NCI-H446 (cell line): ENCODE measurements at places on chromosomes 7 and 10.
A peak's percentile ranks its signal among the peaks of the same experiment; 100 is the strongest.

- no peak for DNase-seq
These were observed 2.7 kb downstream of the FZD9 start for GRCh38 chr7:73436031-73436929.

DNA sequence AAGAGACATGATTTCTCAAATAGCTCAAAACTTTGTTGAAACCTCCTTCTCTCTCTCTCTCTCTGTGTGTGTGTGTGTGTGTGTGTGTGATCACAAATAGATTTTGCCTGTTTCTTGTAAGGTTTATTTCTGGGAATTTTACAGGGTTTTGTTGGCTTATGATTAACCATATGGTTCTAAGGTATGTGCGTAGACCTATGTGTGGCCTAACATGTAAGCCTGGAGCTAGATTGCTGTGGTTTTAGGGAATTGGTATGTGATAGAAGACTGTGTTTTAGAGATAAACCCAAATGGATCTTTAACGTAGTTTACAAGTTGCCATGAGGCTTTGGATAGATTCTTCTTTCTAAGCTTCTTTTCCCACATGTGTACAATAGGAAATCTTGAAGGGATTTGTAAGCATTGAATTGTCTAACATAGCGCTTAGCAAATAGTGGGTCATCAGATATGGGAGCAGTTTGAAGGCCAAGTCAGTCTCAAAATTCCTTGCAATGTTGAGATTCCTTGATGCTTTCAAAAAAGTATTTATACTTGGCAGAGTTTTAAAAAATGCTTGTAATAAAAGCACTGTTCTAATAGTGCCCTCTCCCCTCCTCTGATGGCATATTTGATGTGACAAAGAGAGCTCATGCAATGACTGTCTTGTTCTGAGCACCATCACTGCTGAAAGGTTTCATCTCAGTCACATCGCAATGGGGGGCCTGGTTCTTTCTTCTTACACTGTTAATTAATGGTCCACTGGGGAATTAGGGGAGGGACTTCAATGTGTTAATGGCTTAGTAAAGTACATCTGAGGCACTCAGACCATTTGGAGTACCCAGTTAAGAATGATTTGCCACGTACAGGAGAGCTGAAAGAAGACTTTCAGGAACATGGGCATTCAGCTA lies 118.2 kb downstream of the SNX10 start:
- no peak for DNase-seq

DNA sequence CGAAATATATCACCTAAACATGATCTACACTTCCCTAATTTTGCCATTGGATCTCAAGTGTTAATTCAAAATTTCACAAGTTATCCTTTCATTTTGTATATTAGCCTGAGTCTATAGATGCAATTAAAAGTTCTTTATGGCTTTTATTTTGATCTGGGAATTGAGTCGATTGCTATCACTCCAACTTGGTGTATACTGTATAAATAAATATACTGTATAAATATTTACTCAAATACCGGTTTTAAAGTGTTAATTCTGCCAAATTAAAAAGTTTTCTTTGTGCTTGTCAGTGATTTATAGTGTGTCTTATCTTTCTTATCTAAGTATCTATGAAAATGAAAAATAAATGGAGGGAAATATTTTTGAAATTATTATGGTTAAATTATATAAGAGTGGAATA lies 683.7 kb upstream of the LRRN3 start:
- no peak for DNase-seq

- DNase-seq = no peak
These were observed 214.2 kb upstream of the NPY start for GRCh38 chr7:24069751-24070150.

DNA sequence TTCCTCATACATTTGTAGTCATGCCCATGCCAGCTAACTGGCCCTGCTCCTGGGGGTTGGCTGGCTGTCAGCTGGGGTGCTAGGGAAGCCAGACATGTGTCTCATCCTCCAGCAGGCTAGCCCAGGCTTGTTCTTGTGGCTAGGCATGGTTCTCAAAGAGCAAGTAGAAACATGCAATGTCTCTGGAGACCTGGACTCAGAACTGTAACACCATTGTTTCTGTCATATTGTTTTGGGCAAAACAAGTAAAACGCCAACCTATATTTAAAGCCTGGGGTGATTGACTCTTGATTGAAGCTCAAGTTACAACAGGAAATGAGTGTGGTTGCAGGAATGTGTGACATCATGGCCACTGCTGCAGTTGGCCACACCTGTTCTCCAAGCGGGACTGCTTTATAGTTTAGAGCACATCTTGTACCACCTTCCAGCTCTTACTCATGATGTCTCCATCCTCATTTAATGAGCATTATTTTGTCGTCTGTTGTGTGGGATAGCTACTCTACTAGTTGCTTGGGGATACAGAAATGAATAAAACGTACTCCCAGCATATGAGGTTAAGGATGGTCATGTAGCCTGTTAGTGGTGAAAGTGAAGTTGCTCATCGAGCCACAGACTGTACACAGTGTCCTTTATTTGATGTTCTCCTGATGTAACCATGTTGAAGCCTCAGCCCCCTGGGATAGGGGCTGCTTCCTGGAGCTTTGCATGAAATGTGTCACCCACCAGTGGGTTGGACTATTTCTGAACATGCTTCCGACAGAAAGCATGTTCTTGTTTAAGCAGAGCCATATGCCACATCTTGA lies 168.4 kb downstream of the SORCS3 start:
- peak; percentile 75 for DNase-seq

GRCh38 chr7:83794829-83795228 lies 145.9 kb upstream of the SEMA3E start:
- no peak for DNase-seq

GRCh38 chr7:92955081-92955480 lies 118.7 kb upstream of the CDK6 start:
- no peak for DNase-seq

DNA sequence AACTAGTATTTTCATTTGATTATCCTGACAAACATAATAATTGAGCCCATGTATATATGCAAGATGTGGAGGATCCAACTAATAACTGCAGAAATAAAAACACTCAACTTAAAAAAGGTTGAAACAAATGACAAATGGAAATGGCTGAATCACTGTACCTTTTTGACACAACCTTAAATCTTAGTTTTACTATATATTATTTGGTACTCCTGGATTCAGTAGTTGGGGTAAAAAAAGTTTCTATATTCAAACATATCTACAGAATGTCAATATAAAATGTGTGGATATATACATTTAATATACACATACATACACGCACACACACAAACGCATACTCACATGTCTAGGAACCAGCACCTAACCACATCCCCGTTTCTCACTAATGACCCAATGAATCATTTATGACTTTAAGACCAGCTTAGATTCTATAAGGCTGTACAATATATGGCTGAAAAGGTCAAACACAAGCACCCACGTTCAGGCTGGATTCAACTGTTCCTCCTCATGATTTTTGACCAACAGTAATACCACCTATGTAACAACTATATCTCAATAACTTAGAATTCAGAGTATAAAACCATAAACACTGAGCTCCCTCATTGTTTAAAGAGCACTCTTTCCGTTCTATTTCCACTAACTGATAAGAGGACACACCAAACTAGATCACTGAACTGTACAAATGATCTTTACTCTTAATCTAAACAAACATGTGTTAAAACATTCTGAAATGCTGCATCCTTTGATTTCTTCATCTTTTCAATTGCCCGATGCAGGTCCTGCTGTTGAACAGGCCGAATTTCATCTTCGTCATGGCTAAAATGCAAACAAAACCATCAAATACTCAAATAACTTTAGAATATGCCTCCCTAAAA lies 63.8 kb downstream of the ATAD1 start:
- DNase-seq = no peak

- no peak for DNase-seq
These were observed 107.1 kb upstream of the TMEM106B start for GRCh38 chr7:12103948-12104347.

- DNase-seq = peak; percentile 1
These were observed 55.7 kb upstream of the CDK14 start for GRCh38 chr7:90540406-90540805.

GRCh38 chr10:3287572-3288445 lies 115.2 kb upstream of the PITRM1 start:
- no peak for DNase-seq

DNA sequence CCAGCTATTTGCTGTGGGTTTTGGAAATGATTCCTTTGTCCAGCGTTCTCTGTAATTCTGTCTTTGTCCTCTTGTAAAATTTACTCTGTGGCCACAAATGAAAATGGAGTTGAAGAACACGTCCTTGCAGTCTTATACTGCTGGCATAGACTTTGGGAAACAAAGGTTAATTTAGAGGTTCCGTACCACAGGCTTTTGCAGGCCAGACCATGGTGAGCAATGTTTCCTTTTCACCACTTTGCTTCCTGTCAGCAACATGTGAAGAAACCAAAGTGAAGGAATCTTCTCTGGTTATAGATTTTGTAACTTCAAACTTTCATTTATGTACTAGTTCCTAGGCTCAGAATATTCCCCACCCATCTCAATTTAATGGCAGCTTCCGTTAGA lies 488.5 kb downstream of the MDFIC start:
- DNase-seq = no peak

- DNase-seq = no peak
These were observed 154.9 kb upstream of the TMEM72 start for GRCh38 chr10:44756216-44756615.

- peak; percentile 21 for DNase-seq
These were observed 39.1 kb downstream of the VOPP1 start for GRCh38 chr7:55533050-55533728.

GRCh38 chr7:99000904-99001465 lies 122.7 kb downstream of the TRRAP start:
- no peak for DNase-seq

GRCh38 chr10:132408823-132409666 lies 12.0 kb downstream of the PWWP2B start:
- no peak for DNase-seq

DNA sequence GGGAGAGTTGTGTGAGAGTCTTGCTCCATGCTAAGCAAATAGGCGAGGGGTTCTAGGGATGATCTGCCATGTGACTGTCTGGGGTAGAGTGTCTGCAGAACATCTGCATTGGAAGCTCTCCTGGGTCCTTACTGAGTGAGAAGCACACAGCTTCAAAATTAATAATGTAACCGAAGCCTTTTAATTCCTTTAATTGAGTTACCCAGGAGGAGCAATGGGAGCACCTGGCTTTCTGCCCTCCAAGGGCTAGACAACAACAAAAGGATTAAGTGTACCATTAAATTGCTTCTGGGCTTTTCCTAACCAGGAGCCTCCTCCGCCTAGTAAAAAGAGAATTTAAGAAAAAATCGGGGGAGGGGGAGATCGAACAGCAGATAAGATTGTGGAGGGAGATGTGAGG lies 102.0 kb upstream of the TBX20 start:
- no peak for DNase-seq

DNA sequence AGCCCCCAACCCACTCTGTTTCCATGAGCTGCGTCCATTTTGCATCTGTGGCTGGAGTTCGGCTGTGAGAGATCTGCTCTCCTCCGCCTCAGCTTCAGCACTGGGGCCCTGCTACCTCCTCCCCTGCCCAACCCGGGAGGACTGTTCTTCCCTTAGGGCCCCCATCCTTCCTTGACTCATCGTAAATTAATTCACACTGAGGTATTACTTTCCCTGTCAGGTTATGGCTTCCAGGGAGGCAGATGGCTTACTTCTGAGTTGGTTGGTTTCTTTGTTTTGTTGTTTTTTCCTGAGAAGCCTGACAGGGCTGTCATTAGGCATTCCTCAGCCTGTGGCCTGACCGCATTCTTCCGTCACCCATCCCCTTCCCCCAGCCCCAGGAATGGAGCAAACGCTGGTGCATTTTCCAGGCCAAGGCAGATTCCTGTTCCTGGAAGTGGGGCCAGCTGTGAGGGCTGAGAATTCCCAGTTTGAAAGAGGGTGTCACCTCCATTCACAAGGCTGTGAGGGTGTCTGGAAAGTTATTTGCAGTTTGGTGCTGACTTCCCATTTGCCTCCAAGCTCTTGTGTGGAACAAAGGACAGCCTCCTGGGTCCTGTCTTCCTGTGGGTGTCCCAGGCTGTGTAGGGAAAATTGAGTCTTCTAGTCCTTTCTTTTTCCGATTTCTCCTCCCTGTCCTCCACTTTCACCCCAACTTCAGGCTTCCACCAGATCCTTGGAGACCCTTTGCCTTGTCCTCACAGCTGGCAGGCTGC lies 11.7 kb downstream of the CPA5 start:
- DNase-seq = no peak

DNA sequence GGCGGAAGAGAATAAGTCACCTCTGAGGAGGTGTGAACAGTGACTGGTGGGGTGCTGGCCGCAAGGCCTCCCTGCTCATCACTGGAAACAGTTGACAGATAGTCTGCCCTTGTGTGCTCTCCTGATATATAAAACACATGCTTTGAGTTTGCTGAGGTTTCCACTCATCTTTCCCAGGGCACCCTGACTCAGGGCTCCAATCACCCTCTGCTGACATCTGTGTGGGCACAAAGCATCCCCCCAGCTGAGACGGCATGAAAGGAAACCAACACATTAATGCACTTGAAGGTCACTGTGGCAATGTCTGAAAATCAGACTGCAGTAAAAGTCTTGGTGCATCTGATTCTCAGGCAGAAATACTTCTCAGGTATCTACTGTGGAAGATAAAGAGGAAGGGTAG lies 49.8 kb downstream of the EPDR1 start:
- DNase-seq = no peak

- no peak for DNase-seq
These were observed 290.7 kb upstream of the KIAA1217 start for GRCh38 chr10:23918090-23918723.

GRCh38 chr10:84766923-84767322 lies 438.5 kb downstream of the CCSER2 start:
- DNase-seq = no peak

DNA sequence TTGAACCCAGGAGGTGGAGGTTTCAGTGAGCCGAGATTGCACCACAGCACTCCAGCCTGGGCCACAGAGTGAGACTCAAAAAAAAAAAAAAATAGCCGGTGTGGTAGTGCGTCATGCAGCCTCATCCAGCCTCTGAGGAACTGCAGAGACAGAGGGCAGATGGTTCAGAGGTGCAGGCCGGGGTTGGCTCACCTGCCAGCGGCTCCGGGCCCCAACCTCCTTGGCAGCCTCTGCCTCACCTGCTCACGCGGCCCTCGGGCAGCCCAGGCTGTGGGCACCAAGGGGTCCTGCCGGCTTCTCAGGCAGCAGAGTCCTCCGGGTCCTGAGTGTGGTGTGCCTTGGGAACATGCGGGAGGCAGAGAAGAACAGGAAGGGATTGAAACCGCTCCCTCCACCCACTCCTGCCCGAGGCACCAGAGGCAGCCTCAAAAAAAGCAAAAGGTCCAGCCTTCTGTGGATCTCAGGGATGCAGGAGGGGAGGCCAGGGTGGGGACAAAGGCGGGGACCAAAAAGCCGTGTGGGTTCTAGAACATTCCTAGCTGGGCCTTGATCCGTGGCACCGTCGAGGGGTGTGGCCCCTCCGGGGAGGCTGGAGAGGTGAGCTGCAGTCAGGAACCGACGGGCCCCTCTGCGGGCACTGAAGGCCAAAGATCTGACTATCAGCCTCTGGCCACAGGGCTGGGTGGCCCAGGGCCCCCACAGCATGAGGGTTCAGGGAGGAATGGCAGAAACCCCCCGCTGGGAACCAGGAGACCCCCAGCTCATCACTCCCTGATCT lies 55.4 kb upstream of the DNAJB6 start:
- DNase-seq = no peak

- no peak for DNase-seq
These were observed 112.5 kb downstream of the SVIL start for GRCh38 chr10:29522061-29522855.
